H9 (cell line): ENCODE measurements at places on chromosomes 11 and 22. TPM values are rescaled to one million over a fixed set of nuclear protein-coding genes. Genes with fewer than 3 reads are reported as not detected.

MYO7A gene
- total RNA-seq = 1.6 and 2.2 TPM in 2 replicates

BRSK2 gene
- 24.2 and 28.4 TPM in 2 replicates for total RNA-seq

DNA sequence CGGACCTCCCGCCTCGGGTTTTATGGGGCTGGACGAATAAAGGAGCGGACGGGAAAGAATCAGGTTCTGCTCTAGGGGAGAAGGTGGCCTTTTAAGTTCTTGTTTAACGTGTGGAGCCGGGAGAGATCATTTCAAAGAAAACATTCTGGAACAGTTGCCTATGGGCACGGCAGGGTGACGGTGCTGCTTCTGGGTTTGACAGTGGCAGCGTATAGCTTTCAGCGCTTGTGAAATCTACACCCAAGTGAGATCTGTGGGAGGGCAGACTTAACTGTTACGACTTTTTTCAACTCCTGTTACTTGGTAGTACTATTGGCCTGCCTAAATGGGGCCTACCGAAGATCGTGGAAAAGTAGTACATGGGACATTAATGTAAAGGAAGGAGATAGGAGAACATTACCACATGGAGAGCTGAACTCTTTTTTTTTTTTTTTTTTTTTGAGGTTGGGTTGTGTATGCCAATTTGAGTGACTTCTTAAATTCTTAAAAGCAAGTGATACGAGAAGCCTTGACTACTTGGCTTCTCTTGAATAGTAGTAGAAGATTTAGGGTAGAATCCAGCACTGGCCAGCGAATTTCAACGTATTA lies 743 bp downstream of the USP47 start:
- no peak for DNase-seq

DDT gene
- 177 and 185 TPM in 2 replicates for total RNA-seq

DNA sequence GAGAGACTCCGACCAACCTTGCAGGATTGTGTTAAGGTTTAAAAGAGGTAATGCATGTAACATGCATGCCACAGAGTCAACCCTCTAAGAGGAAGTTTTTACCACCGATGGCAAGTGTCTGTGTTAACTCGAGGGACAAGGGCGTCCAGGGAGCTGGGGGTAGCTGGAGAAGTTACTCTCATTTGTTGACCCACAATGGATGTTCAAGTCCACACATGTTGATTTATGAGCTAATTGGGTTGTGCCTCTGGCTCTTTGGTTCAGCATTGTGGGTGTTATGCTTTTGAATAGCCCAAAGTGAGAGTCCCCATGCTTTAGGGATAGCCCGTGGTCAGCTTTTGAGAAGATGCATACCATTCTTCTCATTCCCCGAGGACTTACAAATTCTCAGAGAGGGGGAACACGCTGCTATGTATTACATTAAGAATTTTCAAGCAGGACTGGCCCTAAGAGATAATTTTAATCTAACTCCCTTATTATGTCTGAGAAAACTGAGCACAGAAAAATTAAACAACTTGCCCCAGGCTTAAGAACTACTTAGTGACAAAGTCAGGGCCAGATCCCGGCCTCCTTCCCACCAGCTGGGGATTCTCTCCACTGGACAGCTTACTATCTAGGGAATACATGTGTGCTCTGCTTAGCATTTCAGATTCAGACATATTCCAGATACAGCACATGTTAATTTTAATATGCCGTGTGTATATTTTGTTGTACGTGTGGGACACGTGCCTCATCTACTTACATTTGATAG lies 5.2 kb upstream of the PLET1 start:
- no peak for DNase-seq

BTG4 gene
- total RNA-seq = not detected in 2 replicates

GRCh38 chr11:122746611-122747244 lies 91.2 kb downstream of the UBASH3B start:
- DNase-seq = no peak

LRRC74B gene
- not detected in 2 replicates for total RNA-seq

IGLL1 gene
- total RNA-seq = not detected in 2 replicates

- peak; percentile 6 for DNase-seq
Measured at GRCh38 chr11:78220218-78221157, 31.8 kb downstream of the USP35 start.

SYTL2 gene
- total RNA-seq = 5.0 and 5.2 TPM in 2 replicates

KCNC1 gene
- total RNA-seq = 0.04 TPM in 1 of 2 replicates, not detected in the other

GRCh38 chr22:37316405-37316804 lies 34.1 kb downstream of the CYTH4 start:
- DNase-seq = no peak

- no peak for DNase-seq
Measured at GRCh38 chr22:36100134-36100824, 60.3 kb downstream of the APOL3 start.

GRCh38 chr11:106463154-106463553 lies 385.7 kb downstream of the AASDHPPT start:
- DNase-seq = no peak

GRCh38 chr11:130580891-130581492 lies 132.5 kb downstream of the ADAMTS15 start:
- no peak for DNase-seq

DNA sequence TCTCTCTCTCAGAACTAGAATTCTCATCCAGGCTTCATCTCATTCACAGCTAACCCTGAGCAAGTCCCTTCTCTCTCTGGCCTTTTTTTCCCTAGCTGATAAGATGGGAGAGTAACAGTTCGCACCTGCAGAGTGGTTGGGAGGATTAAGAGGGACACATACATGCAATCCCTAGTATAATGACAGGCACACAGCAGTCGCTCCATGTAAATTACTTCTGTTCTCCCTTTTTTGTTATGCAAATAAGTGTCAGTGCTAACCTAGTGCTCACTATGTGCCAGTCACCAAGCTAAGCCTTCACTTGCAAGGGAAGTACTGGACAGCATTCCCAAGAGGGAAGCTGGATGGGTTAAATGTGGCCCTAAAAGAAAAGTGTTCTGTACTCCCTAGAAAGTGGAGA lies 63.4 kb downstream of the TENM4 start:
- no peak for DNase-seq

DNA sequence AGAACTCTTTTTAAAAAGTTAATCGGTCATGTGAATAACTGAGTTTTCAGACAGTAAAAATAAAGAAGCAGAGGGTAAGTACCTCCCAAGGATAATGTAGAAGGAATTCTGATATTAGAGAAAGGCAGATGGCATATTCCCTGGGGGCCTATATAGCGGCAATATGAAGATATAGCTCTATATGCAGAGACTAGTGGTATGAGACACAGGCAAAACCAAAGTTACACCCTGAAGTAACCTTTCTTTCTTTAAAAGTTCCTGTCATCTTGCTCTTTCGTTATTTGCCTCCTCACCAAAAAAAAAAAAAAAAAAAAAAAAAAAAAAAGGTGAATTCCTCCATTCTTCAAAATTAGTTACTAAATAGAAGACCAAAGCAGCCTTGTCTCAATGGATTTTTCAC lies 76.2 kb upstream of the ARHGAP32 start:
- no peak for DNase-seq

GRCh38 chr11:102669664-102670063 lies 35.9 kb downstream of the MMP27 start:
- no peak for DNase-seq

C11orf97 gene
- not detected in 2 replicates for total RNA-seq

DNA sequence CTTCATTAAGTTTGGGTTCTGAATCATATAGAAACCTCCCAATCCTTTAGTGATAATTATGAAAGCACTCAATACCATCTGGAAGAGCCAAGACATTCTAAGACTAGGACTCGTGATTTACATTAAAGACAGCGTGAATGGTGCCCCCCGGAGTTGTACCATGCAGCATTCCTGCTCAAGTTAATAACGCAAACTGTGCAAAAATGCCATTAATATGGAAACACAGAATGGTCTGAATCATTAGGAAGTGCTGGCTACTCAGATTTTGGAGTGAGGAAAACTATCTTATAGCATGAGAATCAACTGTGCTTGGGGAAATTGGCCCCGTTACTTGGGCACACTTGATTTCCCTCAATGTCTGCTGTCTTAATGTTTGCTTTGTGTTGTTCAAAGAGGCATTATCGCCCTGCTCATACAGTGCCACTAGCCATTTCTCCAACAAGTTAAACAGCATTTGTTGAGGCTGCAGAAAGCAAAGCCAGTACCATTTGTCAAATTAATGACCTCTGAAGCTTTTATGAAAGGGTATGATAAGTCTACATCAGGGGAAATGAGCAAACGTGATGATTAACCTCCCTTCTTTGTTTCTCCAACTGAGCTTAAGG lies 18.5 kb upstream of the TPH1 start:
- DNase-seq = no peak

- peak; percentile 22 for DNase-seq
Measured at GRCh38 chr22:38957046-38957770, at the start of gene APOBEC3A. Gene APOBEC3A (plus strand): TSS chr22:38957609. CDS start chr22:38957692, 83 bp downstream.

OR4D5 gene
- total RNA-seq = not detected in 2 replicates

GRCh38 chr22:30731658-30732057 lies 37.0 kb downstream of the OSBP2 start:
- DNase-seq = no peak

MRGPRF gene
- 4.0 and 4.3 TPM in 2 replicates for total RNA-seq
